ENCODE measurements at places on chromosomes 1 and 21. TPM values are rescaled to one million over a fixed set of nuclear protein-coding genes. Genes with fewer than 3 reads are reported as not detected.

Gene C8B
- not detected for total RNA-seq

DNA sequence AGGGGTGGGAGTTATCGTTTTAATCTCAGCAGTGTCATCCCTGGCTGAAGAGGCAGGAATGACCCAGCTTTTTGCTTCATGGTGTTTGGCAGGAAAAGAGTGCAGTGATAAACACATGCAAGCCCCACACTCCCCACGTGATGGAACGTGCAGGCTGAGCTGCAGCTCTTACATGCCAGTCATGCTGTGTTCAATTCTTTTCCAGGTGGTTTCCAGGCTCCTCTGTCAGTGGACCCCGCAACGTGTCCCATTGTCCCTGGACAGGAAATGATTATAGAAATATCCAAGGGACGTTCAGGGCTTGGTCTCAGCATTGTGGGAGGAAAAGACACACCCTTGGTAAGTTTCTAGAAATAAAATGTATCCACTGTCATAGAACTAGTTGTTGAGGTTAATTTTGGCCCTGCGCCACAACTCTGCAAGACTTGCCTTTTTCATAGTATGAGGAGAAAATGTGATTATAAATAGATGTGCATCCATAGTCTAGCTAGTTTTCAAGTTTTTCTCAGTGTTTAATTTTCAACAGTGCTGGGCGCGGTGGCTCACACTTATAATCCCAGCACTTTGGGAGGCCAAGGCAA lies 110.2 kb upstream of the L1TD1 start:
- DNase-seq: no peak
- H3K4me3 ChIP-seq: no peak overlapping the region
- H3K27me3 ChIP-seq: no peaks in the 10 kb centered on the region
- no peaks in the 10 kb centered on the region for H3K36me3 ChIP-seq
- H3K27ac ChIP-seq: no peak overlapping the region
- no peaks in the 10 kb centered on the region for H3K4me1 ChIP-seq

- DNase-seq: peak; percentile 12
- H3K27me3 ChIP-seq: no peaks in the 10 kb centered on the region
- no peaks in the 10 kb centered on the region for H3K4me1 ChIP-seq
Measured at GRCh38 chr1:55445416-55445815, 230.3 kb upstream of the USP24 start.

DNA sequence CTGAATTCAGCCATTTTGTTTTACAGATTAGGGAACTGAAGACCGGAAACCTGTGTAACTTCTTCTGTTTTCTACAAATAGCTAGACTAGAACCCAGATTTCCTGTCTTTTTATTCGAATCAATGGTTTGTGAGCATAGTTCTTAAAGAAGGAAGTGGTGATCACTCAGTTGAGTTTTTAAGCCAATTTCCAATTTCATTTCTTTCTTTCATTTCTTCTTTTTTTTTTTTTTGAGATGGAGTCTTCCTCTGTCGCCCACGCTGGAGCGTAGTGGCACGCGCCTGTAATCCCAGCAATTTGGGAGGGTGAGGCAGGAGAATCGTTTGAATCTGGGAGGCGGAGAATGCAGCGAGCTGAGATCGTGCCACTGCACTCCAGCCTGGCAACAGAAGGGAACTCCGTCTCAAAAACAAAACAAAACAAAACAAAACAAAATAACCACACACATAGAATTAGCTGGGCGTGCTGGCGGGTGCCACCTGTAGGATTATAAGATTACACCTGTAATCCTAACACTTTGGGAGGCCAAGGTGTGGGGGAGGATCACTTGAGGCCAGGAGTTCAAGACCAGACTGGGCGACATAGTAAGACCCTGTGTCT lies 3.0 kb upstream of the MDM4 start:
- peaks cover 33% of the 10 kb centered on the region for H3K4me1 ChIP-seq
- peaks cover 1% of the 10 kb centered on the region for H3K36me3 ChIP-seq
- H3K27me3 ChIP-seq: no peaks in the 10 kb centered on the region
- peak overlapping the region; percentile 86 for H3K27ac ChIP-seq
- H3K4me3 ChIP-seq: peak overlapping the region; percentile 10

DNA sequence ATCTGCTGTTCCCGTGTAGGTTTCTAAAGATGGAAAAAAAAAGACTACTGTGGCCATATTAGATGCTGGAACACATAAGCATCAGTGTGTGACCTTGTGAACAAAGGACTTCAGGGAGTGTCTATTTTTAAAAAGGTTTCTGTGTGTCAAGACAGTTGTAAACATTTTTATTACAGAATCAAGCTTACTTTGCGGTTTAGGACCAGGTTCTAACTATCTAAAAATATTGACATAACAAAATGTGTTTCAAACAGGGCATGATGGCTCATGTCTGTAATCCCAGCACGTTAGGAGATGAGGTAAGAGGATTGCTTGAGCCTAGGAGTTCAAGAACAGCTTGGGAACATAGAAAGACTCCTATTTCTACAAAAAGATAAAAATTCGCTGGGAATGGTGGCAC lies 7.1 kb upstream of the DDI2 start:
- H3K36me3 ChIP-seq: no peaks in the 10 kb centered on the region
- no peaks in the 10 kb centered on the region for H3K27me3 ChIP-seq
- H3K27ac ChIP-seq: no peak overlapping the region
- no peaks in the 10 kb centered on the region for H3K4me1 ChIP-seq
- H3K4me3 ChIP-seq: no peak overlapping the region

DNA sequence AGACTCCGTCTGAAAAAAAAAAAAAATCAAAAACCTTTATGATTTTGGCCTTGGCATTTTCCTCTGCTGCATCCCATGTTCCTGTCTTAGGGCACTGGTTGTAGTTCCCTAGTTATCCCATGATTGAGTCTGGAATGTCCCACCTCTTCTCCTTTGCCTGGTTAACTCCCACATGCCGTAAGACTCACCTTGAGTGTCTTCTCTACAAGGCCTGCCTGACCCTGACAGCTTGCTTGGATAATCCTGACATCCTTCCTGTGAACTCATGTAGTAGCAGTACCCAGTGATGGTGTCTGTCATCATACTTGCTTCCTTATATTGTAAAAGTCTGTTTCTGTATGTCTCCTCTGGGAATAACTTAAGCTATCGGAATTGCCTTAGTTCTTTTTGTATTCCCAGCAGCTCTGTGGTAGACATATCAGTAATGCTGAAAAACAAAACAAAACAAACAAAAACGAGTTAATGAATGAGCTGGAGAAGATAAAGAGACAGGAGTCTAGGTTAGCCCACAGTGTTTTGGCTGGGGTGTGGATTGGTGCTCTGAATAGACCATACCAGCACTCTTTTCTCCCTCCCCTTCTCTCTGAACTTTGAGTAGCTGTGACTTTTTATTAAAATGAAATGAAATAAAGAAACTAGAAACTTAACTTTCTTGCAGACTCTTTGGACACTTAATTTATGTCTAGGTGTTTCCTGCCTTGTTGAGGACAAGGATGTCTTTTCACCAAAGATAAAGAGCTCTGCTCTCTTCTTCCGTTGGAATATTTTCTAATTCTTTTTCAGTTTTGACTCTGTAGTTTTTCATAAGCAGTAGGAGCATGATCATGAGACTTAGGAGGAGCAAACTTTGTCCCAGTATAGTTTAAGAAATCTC lies 15.1 kb downstream of the NEK7 start:
- no peaks in the 10 kb centered on the region for H3K27me3 ChIP-seq
- peaks cover 44% of the 10 kb centered on the region for H3K4me1 ChIP-seq
- no peak overlapping the region for H3K4me3 ChIP-seq
- DNase-seq: no peak
- H3K27ac ChIP-seq: no peak overlapping the region

Measured in GM12878 (cell line).